ENCODE measurements at places on chromosomes 3 and 15.

DNA sequence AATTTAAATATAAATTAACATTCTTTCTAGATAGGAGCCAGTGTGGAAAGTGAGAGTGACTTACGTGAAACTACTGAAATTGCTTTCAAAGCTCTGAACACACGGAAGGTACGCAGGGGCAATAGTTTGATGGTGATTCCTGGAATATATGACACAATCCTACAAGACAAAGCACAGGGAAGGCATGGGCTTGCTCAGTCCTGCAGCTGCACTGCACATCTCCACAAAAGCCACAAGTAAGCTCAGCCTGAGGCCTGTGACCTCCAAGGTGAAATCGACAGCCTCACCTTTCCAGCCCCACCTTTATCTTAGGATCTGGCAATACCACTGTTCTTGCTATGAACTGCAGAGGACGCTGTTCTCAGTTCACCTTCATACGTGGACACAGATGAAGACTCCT is 109.3 kb upstream of the SCN10A start:
- DNase-seq = no peak

GRCh38 chr3:77449459-77450350 is 409.8 kb downstream of the ROBO2 start:
- no peak for DNase-seq

GRCh38 chr3:14718539-14718938 is 43.6 kb downstream of the C3orf20 start:
- DNase-seq = no peak

- DNase-seq = no peak
These were observed 43.4 kb downstream of the FBXO22 start for GRCh38 chr15:75947092-75947491.

DNA sequence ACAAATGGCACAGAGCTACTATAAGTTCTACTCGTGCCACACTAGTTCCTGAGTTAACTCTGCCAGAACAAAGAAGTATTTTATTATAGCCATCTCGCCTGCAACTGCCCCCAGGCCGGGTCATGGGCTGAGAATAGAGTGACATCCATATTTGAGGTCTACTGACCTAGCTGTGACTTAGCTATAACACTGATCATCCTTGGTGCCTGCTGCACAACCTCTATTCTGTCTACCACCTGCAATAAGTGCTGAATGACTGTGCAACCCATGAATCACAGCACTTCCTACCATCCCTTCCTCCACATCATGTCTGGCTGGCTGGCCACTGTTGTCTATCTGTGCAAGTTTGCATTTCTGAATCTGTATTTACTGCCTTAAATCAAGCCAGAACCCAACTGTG is 506.5 kb upstream of the TBL1XR1 start:
- no peak for DNase-seq

GRCh38 chr3:119293105-119293870 is 895 bp upstream of the ARHGAP31 start:
- DNase-seq = no peak

- DNase-seq = no peak
These were observed 15.5 kb downstream of the SPTBN5 start for GRCh38 chr15:41878355-41878699.

DNA sequence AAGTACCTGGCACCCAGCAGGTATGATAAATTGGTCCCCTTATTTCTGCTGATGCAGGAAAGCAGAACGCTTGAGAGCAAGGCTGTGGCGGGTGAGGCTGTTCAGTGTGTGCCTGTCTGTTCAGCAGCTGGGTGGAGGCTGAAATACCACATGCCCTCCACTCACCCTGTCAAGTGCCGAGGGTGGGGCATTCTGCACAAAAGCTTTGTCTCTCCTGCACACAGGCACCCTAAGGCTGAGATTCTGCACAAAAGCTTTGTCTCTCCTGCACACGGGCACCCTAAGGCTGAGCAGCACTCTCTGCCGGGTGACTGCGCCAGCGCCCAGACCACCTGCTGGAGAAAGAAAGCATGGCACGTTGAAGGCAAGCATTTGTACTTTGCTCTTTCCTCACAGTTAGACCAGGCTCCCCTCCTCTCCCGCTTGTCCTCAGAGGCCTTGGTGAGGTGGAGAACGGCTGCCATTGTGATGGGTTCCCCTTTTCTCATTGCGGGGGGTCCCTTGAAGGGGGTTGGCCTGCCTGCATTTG is 97.5 kb downstream of the BDH1 start:
- peak; percentile 54 for DNase-seq

DNA sequence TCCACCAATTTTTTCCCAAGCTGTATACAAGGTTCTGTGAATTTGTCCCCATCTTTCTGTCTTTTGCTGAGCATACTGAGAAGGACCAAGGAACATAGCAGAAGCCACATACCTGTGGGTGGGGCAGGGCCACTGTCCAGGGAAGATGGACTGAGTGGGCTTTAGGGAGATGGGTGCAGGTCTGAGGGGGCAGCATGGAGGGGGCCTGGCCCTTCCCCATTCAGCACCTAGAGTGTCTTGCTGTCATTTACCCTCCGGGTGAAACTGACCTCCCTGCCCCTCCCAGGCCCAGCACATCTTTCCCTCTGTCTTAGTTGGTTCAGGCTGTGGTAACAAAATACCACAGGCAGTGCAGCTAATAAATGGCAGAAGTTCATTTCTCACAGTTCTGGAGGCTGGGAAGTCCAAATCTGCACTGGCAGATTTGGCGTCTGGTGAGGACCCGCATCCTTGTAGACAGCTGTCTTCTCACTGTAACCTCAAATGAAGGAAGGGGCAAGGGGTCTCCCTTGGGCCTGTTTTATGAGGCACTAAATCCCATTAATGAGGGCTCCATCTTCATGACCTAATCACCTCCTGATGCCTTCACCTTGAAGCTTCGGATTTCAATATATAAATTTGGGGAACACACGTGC is 180.0 kb upstream of the SMAD3 start:
- DNase-seq = no peak

DNA sequence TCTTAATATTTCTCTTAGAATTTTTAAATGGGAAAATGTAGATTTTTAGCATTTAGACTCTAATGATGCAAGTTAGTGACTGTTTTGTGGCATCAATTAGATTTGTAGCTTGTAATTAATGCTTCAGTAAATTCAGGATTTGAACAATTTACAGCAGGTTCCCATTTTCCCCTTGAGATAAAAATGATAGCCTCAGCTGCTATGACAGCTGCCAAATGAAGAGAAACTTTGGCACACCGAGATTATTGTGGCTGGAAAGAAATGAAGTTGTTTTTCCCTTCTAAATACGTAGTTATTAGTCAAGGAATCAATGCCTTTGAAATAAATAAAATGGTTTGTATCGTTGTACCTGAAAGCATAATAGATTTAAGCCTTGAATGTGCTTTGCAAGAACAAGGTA is 206.4 kb upstream of the P2RY1 start:
- no peak for DNase-seq

GRCh38 chr3:36707623-36708409 is 56.5 kb downstream of the DCLK3 start:
- DNase-seq = no peak

Measured in activated naive CD4-positive, alpha-beta T cell treated with Interleukin-2 at 50 U/mL for 16 hours (primary cell).